ENCODE measurements at places on chromosomes 3 and 15. TPM values are rescaled to one million over a fixed set of nuclear protein-coding genes. Genes with fewer than 3 reads are reported as not detected.

GRCh38 chr3:102225005-102225404, 209.8 kb upstream of the ZPLD1 start:
- H3K4me3 ChIP-seq = no peak overlapping the region
- no peaks in the 10 kb centered on the region for H3K36me3 ChIP-seq
- no peaks in the 10 kb centered on the region for H3K4me1 ChIP-seq
- no peak overlapping the region for H3K27ac ChIP-seq

DNA sequence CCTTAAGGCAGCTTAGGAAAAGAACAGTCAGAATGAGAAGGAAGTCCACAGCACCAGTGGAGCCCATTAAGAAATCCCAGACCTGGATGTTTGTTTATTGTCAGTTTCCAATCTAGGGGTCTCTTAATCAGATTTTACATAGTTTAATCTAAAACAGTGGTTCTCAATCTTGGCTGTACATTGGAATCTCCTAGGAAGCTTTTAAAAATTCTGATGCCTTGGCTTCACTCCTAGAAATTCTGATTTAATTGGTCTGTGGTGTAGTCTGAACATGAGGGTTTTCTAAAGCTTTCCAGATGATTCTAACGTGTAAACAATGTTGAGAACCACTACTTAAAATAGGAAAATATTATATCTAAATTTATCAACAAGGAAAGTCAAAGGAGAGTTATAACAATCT, 56.6 kb upstream of the SPRED1 start:
- peaks cover 2% of the 10 kb centered on the region for H3K4me1 ChIP-seq
- DNase-seq = no peak
- no peaks in the 10 kb centered on the region for H3K36me3 ChIP-seq
- H3K27ac ChIP-seq = no peak overlapping the region
- no peaks in the 10 kb centered on the region for H3K27me3 ChIP-seq

The MESP2 gene
- total RNA-seq = 1.6 TPM

DNA sequence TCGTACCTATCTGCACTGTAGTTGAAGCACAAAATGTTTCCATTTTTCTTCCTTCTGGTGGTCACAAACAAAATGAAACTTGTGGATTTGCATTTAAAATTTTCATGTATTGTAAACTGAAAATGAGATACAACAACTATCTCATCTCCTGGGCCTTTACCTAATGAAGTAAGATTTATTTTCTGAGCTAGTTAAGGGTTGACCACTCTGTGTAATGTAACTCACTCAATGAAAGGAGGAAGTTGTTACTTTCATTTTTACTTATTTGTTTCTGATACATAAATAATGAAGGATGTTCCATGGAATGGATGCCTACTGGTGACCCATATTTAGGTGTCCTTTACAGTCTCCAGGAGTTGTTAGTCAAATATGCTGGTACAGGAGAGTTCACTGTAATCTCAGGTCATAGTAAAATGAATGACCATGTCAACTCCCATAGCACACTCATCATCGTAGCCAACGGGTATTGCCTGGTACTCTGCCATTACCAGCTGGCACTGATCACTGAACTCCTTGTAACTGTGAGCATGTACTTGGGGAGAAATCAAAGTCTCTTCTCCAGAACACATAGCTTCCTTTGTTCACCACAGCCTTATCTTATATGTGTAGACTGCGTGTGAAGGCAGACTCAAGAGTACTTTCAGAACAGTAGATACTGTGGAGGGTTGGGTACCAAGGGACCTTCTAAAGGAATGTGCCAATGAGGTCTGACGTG, 474.2 kb upstream of the ROBO2 start:
- no peaks in the 10 kb centered on the region for H3K36me3 ChIP-seq
- H3K27me3 ChIP-seq = no peaks in the 10 kb centered on the region
- H3K4me1 ChIP-seq = no peaks in the 10 kb centered on the region
- H3K4me3 ChIP-seq = no peak overlapping the region

- no peaks in the 10 kb centered on the region for H3K27me3 ChIP-seq
- no peaks in the 10 kb centered on the region for H3K36me3 ChIP-seq
- no peak overlapping the region for H3K27ac ChIP-seq
- DNase-seq = no peak
- H3K4me1 ChIP-seq = peaks cover 31% of the 10 kb centered on the region
These were observed 36.2 kb downstream of the SEMA5B start for GRCh38 chr3:122991236-122991985.

The MUC4 gene
- total RNA-seq = 0.35 TPM

- H3K4me1 ChIP-seq = peaks cover 15% of the 10 kb centered on the region
- no peak for DNase-seq
- no peaks in the 10 kb centered on the region for H3K27me3 ChIP-seq
- no peak overlapping the region for H3K27ac ChIP-seq
These were observed 265.4 kb downstream of the SLCO3A1 start for GRCh38 chr15:92118936-92119325.

The DUSP7 gene
- total RNA-seq = 17.2 TPM

GRCh38 chr3:170953736-170954135, 45.3 kb upstream of the EIF5A2 start:
- H3K27ac ChIP-seq = no peak overlapping the region
- H3K4me3 ChIP-seq = no peak overlapping the region
- no peaks in the 10 kb centered on the region for H3K36me3 ChIP-seq
- no peaks in the 10 kb centered on the region for H3K27me3 ChIP-seq
- no peak for DNase-seq

The KIF15 gene
- total RNA-seq = 11.8 TPM

The EFCAB12 gene
- total RNA-seq = 1.2 TPM

GRCh38 chr3:31488475-31489017, 44.2 kb upstream of the STT3B start:
- no peak for DNase-seq
- H3K4me1 ChIP-seq = no peaks in the 10 kb centered on the region
- H3K27me3 ChIP-seq = no peaks in the 10 kb centered on the region
- no peaks in the 10 kb centered on the region for H3K36me3 ChIP-seq
- no peak overlapping the region for H3K4me3 ChIP-seq

DNA sequence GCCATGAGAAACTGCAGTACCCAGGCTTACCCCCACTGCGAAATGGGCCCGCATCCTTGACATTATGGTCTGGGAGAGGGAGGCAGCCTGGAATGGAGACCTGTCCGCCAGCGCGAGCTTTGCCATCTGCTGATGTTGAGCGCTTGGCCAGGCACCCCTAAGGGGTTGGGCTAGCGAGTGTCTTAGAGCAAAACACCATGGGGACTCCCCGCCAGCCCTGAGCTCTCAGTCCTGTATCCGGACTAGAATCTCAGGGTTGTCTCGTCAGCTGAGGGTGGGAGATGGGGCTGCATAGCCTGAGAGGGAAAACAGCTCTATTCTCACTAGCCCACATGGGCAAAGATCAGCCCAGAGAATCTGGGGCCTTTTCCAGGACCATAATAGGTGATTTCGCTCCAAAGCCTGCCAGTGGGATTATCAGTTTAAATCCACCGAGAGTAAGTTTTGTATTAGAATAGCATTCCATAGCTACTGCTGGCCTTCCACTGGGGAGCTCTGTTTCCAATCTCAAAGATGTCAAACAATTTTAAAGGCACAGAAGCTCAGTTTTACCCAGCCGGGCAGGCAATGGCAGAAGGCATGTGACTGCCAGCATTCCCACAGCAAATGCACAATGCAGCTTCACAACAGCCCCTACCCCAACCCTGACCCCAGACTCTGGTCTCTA, 167.5 kb upstream of the TPM1 start:
- DNase-seq = peak; percentile 46
- H3K4me1 ChIP-seq = no peaks in the 10 kb centered on the region
- H3K36me3 ChIP-seq = no peaks in the 10 kb centered on the region
- H3K27ac ChIP-seq = no peak overlapping the region
- no peak overlapping the region for H3K4me3 ChIP-seq
- H3K27me3 ChIP-seq = no peaks in the 10 kb centered on the region

GRCh38 chr3:52037291-52037690, 19.1 kb downstream of the DUSP7 start:
- H3K27ac ChIP-seq = no peak overlapping the region
- H3K36me3 ChIP-seq = no peaks in the 10 kb centered on the region
- no peak for DNase-seq
- H3K4me3 ChIP-seq = no peak overlapping the region
- H3K4me1 ChIP-seq = no peaks in the 10 kb centered on the region

DNA sequence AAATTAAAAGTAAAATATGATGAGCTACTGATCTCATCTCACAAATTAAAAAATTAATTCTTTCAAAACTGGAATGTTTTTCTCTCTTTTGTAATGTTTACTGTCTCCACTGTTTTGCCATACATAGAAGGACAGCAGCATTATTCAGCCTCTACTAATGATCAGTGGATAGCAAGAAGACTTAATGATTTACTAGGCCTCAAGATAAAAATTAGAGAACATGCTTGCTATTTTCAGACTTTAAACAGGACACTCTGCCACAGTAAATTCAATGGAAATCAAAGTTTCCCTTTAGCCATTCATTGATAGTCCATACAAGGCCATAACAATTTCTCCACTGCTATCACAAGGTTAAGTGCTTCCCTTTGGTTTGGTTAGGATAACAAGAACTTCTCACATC, 129.4 kb downstream of the TMCC1 start:
- no peaks in the 10 kb centered on the region for H3K4me1 ChIP-seq
- no peak overlapping the region for H3K4me3 ChIP-seq
- H3K27ac ChIP-seq = no peak overlapping the region
- H3K27me3 ChIP-seq = no peaks in the 10 kb centered on the region

The AADACL2 gene
- total RNA-seq = not detected

The KY gene
- not detected for total RNA-seq

GRCh38 chr15:85580879-85581278, 200.5 kb downstream of the AKAP13 start:
- peaks cover 92% of the 10 kb centered on the region for H3K36me3 ChIP-seq
- peaks cover 27% of the 10 kb centered on the region for H3K4me1 ChIP-seq
- no peak overlapping the region for H3K4me3 ChIP-seq

DNA sequence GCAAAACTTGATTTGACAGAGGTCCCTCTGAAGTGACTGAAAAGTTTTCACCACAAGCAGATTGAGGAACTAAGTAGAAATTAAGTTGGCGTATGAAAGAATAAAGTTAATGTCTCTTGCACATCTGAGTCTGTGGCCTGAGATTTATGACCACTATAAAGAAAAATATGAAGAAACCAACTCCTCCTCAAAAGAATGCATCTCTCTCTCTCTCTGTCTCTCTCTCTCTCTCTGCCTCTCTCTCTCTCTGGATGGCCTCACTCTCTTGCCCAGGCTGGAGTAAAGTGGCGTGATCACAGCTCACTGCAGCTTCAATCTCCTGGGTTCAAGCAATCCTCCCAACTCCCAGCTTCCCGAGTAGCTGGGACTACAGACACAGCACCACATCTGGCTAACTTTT, 55.2 kb downstream of the RPL22L1 start:
- no peak overlapping the region for H3K27ac ChIP-seq
- H3K27me3 ChIP-seq = peaks cover 6% of the 10 kb centered on the region
- no peak for DNase-seq
- H3K4me3 ChIP-seq = no peak overlapping the region
- no peaks in the 10 kb centered on the region for H3K36me3 ChIP-seq
- peaks cover 25% of the 10 kb centered on the region for H3K4me1 ChIP-seq

DNA sequence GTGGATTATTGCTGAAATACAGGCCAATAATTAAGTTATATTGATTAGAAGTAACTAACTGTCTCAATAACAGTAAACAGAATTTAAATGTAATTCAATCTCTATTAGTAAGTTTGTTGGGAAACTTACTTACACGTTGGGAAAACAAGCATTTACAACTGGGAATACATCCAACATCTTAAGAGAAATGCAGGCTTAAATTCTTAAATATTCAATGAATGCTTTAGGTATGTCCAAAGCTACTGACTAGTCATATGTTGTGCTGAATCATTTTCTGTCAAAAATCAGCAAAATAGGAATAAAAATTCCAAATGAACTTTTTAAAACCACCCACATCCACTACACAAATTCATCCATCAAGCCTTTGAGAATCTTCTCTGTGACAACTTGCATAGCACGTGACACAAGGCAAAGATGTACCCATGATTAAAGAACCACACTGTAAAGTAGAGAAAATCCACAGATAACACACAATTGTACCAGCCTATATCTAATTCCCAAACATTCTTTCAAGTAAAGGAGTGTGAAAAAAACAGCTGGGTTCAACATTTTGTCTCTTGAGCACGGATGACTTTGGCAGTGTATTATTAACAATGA, 60.0 kb downstream of the NMNAT3 start:
- no peak overlapping the region for H3K27ac ChIP-seq
- H3K4me3 ChIP-seq = no peak overlapping the region
- H3K36me3 ChIP-seq = no peaks in the 10 kb centered on the region
- H3K4me1 ChIP-seq = no peaks in the 10 kb centered on the region
- DNase-seq = no peak
- H3K27me3 ChIP-seq = peaks cover 7% of the 10 kb centered on the region

- no peak overlapping the region for H3K4me3 ChIP-seq
- no peaks in the 10 kb centered on the region for H3K4me1 ChIP-seq
- H3K27me3 ChIP-seq = no peaks in the 10 kb centered on the region
- DNase-seq = no peak
- H3K27ac ChIP-seq = no peak overlapping the region
- peaks cover 11% of the 10 kb centered on the region for H3K36me3 ChIP-seq
These were observed 130.6 kb downstream of the STAG1 start for GRCh38 chr3:136621628-136622027.
